Left colon (tissue), 2 donors: ENCODE measurements at places on chromosomes 7 and 10.

DNA sequence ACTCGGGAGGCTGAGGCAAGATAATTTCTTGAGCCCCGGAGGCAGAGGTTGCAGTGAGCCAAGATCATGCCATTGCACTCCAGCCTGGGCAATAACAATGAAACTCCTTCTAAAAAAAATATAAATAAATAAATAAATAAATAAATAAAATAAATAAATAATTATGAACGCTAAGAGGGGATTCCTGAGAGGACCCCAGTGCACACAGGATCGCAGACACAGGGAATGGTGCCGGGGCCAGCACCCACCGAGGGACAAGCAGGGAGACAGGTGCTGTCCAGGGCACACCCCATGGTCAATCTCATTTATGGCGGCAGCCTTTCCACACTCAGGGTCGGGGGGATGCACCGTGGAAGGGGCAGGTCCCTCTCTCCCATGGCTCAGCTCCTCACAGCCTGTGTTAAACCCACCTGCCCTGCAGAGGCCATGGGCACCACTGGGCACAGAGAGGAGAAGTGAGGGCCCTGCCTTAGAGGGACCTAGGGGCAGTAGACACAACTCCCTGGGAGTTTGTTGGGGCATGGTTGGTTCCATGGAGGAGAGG is 2.2 kb upstream of the RAMP3 start:
- DNase-seq, result no peak

GRCh38 chr7:151000897-151001495 is 10.2 kb downstream of the NOS3 start:
- no peak for DNase-seq

- no peak for DNase-seq
These were observed 46.5 kb downstream of the ABLIM1 start for GRCh38 chr10:114611617-114612016.

DNA sequence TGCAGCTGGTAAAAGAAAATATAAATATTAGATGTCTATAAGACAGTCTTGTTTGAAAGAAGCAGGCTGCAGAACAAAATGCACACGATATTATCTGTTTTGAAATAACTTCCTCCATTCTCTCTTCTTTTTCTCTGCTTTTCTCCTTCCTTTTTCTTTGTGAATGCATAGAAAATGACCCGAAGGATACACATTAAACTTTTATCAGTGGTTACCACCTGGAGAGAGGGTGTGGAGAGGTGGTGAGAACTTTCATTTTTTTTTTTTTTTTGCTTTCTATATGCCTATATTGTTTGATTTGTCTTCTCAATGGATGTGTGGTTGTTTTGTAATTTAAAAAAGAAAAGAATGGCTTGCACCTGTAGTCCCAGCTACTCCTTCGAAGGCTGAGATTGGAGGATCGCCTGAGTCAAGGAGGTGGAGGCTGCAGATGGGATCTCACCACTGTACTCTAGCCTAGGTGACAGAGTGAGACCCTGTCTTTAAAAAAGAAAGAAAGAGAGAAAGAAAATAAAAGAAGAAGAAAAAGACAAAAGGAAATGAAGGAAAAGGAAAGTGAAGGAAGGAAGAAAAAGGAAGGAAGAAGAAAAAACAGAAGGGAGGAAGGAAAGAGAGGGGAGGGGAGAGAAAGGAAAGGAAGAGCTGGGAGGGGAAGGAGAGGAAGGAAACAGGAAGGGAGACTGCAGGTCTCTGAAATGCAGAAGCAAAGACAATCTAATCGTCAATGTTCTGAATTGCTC is 64.4 kb downstream of the SAMD9 start:
- DNase-seq, result no peak

DNA sequence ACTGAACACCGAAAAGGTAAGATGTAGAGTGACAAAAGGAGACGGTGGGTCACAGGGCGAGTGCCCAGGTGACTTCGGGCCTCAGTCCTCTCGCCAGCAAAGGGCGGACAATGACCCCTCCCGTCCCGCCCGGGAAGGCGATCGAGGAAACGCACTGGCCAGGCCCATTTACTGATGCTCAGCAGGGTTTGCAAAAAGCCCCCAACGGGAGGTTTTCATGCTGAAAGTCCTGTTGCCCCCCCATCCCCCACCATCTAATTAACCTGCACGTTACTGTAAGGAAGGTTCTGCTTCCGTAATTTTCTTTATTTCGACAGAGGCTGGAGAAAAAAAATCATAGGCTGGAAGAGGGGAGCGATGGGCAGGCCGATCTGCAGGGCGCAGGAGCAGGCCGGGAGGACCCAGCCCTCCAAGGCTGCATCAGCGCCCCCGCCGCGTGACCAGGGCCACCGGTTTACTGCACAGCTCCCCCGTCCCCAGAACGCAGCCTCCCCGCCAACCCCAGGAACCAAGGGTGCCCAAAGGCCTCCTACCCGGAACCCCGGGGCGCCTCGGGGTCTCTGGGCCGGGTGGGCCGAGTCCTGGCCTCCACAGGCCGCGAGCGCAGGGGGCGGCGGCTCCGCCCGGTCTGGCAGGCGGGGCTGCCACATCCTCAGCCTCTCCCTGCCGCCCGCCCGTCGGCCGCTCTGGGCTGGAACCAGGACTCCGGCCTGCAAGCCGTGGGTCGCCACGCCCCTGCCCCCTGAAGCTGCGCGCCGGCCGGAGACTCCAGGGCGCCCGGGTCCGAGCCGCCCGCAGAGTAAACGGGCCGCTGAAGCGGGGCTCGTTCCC is 613 bp downstream of the OAT start:
- DNase-seq, result peak; percentile 73
